Kasumi-1 (cell line): ENCODE measurements at places on chromosomes 16 and 17.

DNA sequence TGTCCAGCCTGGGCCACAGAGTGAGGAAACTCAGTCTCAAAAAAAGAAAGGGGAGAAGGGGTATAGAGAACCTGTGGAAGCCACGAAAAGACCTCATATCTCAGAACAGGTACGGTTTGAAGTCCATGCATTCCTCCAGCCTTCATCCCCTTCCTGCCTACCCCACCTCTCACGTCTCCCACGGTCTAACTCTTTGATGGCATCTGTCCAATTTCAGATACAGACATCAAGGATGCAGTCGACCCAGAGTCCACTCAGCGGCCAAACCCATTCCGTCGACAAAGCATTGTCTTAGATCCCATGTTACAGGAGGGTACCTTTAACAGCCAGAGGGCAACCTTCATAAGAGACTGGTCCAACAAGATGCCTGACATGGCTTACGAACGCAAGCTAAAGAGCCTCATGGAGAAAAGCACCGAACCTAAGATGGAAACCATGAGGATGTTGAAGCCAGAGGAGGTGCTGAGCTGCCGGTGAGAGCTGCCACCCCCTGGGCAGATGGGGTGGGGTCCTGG, 22.7 kb downstream of the C16orf78 start:
- no peak for DNase-seq

DNA sequence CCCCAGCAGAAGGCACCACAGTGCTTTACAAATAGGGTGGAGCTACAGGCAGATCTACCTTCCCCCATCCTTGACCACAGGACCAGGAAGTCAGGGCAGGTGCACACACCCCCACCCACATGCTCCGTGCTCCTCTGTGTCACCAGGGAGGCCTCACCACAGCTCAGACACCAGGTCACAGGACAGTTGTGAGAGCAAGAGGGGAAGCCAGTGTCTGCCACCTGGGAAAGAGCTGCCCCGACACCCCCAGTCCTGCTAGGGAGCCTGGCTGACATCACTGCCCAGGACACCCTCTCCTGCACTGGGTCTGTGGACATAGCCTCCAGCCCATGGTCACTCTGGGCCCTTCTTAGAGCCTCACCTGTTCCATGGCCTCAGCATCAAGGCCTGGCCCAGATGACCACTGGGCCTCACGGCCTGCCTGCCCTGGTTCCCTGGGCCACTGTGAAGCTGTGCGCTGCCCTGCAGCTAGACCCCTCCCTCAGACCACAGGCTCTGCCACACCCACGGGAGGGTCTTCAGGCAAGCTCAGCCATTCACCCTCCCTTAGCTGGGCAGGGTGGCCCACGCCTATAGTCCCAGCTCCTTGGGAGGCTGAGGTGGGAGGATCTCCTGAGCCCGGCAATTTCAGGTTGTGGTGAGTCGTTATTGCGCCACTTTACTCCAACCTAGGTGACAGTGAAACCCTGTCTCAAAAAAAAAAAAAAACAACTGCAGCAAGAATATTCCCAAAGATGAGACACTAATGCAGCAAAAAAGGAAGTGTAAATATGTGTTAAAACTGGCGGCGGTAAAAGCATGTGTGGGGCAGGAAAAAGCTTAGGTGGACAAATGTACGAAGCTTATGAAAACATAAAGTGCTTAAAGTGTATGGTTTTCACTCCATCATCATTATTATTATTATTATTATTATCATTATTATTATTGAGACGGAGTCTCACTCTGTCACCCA, 14.2 kb downstream of the POLR3K start:
- no peak for DNase-seq

DNA sequence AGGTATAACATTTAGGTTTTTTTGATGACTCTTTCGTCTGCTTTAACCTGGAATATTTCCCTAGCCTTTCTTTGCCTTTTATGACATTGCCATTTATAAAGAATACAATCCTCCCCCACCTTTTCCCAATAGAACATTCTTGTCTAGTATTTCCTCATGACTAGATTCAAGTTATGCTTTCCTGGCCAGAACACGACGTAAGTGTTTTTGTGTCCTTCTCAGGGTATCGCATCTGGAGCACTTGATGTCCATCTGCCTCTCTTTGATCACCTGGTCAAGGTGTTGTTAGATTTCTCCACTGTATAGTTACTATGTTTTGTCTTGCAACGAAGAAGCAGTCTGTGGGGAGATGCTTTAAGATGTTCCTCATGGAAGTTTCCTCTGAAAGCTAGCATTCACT, 87.4 kb downstream of the MSI2 start:
- no peak for DNase-seq

DNA sequence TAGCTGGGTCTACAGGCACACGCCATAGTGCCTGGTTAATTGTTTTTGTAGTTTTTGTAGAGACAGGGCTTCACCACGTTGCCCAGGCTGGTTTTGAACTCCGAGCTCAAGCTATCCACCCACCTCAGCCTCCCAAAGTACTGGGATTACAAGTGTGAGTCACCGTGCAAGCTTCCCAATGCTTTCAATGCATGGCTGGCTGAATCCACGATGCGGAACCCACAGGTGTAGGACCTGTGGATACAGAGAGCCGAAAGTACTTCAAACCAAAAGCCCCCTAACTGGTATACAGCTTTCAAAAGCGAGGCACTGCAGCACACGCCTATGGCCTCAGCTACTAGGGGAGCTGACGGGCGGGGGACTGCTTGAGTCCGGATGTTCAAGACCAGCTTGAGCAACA, 44.8 kb downstream of the METTL16 start:
- no peak for DNase-seq

- DNase-seq = no peak
Observed at GRCh38 chr16:13951611-13952010, 31.7 kb downstream of the ERCC4 start.

DNA sequence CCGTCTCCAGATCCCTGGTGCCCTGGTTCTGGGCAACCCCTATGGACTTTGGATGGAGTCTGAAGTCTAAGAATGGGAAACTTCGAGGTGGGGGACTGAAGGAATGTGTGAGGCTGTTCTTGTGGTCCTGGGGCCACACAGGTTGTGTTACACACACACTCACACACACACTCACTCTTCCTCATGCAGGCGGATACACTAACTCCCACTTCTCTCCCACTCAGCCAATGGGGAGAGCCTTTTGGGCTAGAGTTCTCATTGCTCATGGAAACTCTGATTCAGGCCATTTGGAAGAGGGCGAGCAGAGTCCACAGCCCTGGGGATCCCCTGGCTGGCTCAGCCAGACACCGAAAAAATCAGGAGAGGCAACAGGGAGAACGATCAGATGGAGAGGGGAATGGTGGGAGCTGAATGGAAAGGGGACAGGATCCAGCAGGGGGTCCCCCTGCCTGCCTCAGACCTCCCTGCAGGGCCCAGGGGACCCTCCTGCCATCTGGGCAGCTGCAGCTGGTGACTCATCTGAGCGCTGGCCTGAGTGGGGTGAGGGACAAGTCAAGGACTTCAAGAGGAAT, 9.1 kb downstream of the IGFBP4 start:
- no peak for DNase-seq

DNA sequence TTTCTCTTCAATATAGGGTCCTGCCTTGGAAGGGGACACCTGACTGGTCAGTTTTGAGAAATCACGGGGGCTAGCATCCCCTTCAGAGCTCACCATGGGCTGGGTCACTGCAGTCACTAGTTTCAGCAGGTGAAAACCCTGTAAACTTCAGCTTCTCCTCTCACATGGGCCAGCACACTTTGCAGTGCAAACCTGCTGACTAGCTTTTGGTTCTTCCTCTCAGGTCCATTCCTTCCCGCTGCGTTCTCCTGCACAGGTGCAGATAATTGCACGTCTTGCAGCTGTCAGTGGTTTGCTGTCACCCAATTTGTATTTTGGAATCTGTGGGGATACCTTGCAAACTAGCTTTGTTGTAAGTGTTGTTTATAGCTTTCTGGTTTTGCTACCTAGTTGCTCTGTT, 95.1 kb downstream of the LYRM1 start:
- no peak for DNase-seq
